ENCODE measurements at places on chromosomes 7 and 10.

GRCh38 chr10:96235326-96236089, 35.9 kb downstream of the BLNK start:
- no peak for DNase-seq

- DNase-seq = no peak
Observed at GRCh38 chr7:1572111-1572822, 2.4 kb upstream of the PSMG3 start.

GRCh38 chr10:97018251-97019212, 167.2 kb downstream of the SLIT1 start:
- DNase-seq = no peak

GRCh38 chr7:101622609-101623173, 6.4 kb downstream of the MYL10 start:
- DNase-seq = no peak

DNA sequence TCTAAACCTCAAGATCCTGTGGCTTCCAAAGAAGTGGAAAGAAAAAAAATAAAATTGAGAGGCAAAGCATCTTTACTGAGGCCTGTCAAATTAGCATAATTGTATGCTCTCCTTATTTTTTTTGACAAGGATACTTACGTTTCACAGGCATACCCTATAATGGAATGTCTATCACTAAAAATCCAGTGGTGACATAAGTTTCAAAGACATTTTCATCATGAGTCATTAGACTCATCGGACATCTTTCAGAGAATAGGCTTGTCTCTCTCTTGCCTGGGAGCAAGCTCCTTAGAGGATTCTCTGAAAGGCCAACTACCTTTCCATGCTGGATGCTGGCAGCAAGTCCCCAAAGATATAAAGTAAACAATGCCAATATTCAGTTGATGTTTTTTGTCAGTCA, 380.7 kb upstream of the STEAP1 start:
- no peak for DNase-seq

GRCh38 chr7:74216361-74216761, 6.6 kb downstream of the LAT2 start:
- no peak for DNase-seq

GRCh38 chr10:113491967-113492565, 60.8 kb upstream of the HABP2 start:
- no peak for DNase-seq

GRCh38 chr10:62693306-62693705, 111.2 kb upstream of the ADO start:
- DNase-seq = no peak

DNA sequence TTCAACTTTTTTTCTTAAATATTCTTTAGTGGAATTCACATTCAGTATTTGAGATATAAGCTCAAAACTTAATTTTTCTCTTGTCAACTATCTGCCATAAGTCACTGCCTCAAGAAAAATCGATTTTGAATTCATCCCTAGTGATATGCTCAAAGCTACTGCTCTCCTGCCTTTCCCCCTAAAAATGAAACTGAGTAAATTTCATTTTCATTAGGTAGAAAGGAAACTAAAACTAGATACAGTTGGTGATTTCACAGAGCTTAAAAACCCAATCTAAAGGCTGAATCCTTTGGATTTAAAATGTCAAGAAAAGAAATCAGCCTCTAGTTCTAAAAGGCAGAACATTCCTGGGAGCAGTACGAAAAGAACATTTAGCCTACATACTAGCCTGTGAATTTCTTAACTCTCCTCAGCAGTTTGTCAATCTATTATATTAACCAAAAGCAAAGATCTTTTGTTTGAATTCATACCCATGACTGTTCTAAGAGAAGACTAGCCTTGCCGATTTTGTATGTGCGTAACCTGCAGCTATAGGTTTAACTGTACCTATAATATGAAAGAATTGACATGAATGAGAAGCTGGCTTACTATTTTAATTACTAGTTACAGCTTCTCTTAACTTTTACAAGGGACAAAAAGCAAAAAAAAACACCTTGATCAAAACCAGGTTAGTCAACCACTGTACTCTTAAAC, 4.9 kb upstream of the FAM53B start:
- DNase-seq = no peak

- DNase-seq = no peak
Observed at GRCh38 chr7:23264916-23265458, 18.4 kb downstream of the GPNMB start.

GRCh38 chr7:155234158-155234492, 63.6 kb upstream of the INSIG1 start:
- no peak for DNase-seq

GRCh38 chr7:155919391-155920067, 107.3 kb upstream of the SHH start:
- no peak for DNase-seq

DNA sequence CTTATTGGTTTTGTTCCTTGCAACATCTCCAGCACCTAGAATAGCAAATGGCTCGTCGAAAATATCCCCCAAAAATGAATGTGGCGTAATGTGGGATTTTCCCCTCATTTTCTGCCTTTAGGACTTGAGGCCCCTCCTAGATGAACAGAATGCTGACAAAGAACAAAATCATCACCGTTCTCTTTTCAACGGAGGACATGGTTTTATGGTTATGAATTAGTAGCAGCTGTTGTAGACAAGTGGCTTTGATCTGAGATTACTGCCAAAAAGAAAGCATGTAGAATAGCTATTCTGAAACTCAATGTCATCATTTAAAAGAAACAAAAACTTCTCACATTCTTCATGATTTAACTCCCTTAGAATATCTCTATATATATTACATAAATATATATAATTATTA, 17.2 kb upstream of the CALN1 start:
- DNase-seq = no peak

DNA sequence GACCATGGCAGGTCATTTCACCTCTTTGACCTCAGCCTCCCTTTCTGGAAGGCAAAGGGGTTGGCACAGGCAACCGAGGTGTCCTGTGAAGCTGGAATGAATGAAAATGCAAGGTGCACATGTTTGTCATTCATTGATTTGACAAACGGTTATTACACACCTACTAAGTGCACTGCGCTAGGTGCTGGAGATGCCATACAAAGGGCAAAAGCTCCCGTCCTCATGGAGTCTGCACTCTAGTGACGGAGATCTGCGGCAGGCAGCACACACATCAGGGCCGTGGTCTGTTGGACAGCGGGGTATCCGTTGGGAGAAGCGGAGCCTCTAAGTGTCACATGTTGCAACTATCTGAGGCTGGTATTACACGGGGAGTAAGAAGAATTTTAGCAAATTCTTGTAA, 44.2 kb downstream of the PRF1 start:
- DNase-seq = no peak

DNA sequence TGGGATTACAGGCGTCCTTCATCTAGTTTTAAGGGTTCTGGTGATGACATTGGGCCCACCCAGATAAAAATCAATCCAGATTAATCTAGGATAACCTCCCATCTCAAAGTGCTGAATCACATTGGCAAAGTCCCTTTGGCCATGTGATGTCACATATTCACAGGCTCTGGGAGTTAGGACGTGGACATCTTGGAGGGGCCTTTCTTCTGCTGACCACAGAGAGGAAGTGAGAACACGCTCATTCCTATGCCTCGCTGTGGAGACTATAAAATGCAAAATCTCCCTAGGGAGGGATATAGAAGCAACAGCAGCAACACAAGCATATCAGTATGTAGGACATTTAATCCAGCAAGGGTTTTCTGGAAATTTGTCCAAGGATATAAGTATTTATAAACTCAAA, 266.0 kb upstream of the PITRM1 start:
- DNase-seq = no peak

- peak; percentile 47 for DNase-seq
Observed at GRCh38 chr10:105188737-105189462, 547.8 kb downstream of the SORCS3 start.

Data from fibroblast of skin of left biceps (primary cell).